ENCODE measurements at places on chromosomes 5 and 9. TPM values are rescaled to one million over a fixed set of nuclear protein-coding genes. Genes with fewer than 3 reads are reported as not detected.

- no peaks in the 10 kb centered on the region for H3K36me3 ChIP-seq
- DNase-seq: no peak
- no peak overlapping the region for H3K27ac ChIP-seq
- no peaks in the 10 kb centered on the region for H3K4me1 ChIP-seq
- no peaks in the 10 kb centered on the region for H3K27me3 ChIP-seq
- no peak overlapping the region for H3K4me3 ChIP-seq
Measured at GRCh38 chr9:32728181-32728580, 55.2 kb upstream of the TMEM215 start.

- H3K4me1 ChIP-seq: no peaks in the 10 kb centered on the region
- H3K27ac ChIP-seq: no peak overlapping the region
- no peak overlapping the region for H3K4me3 ChIP-seq
- DNase-seq: no peak
Measured at GRCh38 chr5:2282893-2283292, 400.2 kb upstream of the IRX4 start.

DNA sequence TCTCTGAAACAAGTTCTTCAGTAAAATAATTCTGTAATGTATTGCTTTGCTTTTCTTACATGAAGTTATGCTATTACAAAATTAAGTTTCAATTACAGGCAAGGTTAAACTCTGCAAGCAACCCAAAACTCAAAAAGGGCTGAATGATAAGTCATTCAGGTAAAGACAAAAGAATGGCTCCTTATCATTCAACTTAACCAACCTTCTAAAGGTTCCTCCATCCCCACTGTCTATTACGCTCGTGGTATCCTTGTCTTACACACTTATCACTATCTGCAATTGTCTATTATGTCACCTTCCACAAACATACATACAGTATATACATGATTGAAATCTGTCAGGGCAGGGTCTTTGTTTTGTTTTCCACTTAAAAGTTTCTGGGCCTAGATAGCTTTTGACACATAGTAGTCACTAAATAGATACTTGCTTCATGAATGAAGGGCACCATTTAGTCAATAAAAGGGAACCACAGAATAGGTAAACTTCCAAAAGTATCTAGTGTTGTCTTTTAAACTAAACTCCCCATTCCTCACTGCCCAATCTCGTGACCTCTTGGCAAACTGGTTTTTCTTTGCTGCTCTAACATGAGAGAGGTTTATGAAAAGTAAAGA is 6.9 kb downstream of the RPL37 start:
- H3K4me1 ChIP-seq: no peaks in the 10 kb centered on the region
- no peak overlapping the region for H3K27ac ChIP-seq
- no peak for DNase-seq
- peaks cover 23% of the 10 kb centered on the region for H3K36me3 ChIP-seq

Gene PKD2L2
- not detected for total RNA-seq

- H3K4me3 ChIP-seq: no peak overlapping the region
- no peaks in the 10 kb centered on the region for H3K27me3 ChIP-seq
- no peaks in the 10 kb centered on the region for H3K4me1 ChIP-seq
- no peak for DNase-seq
- H3K36me3 ChIP-seq: no peaks in the 10 kb centered on the region
- H3K27ac ChIP-seq: no peak overlapping the region
Measured at GRCh38 chr9:93676310-93677047, 100.1 kb downstream of the PHF2 start.

DNA sequence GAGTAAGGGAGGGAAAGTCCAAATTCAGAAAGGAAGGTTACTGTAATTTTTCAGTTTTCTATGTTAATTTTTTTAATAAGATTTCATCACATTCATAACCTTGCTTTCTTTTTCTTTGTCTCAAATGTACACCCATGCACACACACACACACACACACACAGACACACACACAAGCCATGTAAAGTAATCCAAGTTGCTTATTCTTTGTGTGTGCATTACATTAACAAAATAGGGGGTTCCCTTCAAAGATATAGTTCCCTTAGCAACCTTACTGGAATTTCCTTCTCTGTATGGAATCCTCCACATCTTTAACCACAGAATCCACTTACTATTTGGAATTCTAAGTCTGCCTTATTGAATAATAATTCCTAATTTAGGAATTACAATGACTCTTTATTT is 32.7 kb downstream of the ZNF366 start:
- H3K4me1 ChIP-seq: no peaks in the 10 kb centered on the region
- H3K4me3 ChIP-seq: no peak overlapping the region
- H3K36me3 ChIP-seq: no peaks in the 10 kb centered on the region

- no peak overlapping the region for H3K4me3 ChIP-seq
- no peaks in the 10 kb centered on the region for H3K4me1 ChIP-seq
- no peak for DNase-seq
Measured at GRCh38 chr9:69895659-69896058, 75.0 kb downstream of the CFAP95 start.

DNA sequence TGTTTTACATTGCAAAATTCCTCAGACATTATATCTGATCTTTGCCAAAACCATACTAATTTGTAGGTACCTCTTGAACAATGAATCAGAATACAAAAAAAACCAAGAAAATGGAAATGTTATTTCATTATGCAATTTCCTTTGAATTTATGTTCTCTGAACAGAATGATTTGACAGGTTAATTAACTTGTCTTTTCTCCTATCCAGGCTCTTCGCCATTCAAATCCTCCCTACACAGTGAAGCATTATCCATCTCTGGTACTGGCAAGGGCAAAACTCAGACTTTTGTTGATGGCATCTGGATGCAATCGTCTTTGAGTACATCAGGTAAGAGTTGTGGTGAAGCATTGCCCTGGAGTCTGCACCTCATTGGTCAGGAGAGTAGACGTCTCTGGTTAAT is 655.7 kb upstream of the ITGA1 start:
- H3K4me1 ChIP-seq: no peaks in the 10 kb centered on the region
- no peaks in the 10 kb centered on the region for H3K27me3 ChIP-seq
- no peak overlapping the region for H3K4me3 ChIP-seq
- no peak overlapping the region for H3K27ac ChIP-seq
- H3K36me3 ChIP-seq: no peaks in the 10 kb centered on the region

Gene SIL1
- 31.6 TPM for total RNA-seq

GRCh38 chr9:105376893-105377292 is 70.9 kb upstream of the FSD1L start:
- H3K4me3 ChIP-seq: no peak overlapping the region
- H3K36me3 ChIP-seq: no peaks in the 10 kb centered on the region
- H3K27ac ChIP-seq: no peak overlapping the region
- H3K4me1 ChIP-seq: no peaks in the 10 kb centered on the region
- no peak for DNase-seq

Gene P4HA2
- total RNA-seq: 53.7 TPM

DNA sequence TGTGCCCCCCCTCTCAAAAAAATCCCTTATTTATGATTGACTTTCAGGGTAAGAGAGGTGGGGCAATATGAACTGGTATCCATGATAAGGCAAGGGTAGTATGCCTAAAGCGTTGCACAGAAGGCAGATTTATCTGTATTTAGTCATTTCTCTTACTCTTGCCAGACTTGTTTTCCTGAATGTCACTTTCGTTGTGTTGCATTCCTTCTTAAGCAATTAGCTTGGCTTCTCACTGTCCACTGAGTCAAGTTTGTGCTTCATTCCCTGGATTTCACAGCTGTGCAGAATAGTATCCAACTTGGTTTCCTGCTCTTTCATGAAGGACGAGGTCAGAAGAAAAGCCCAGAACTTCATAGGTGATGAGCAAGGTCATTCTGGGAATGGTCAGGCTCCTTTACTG is 301.5 kb upstream of the ACTBL2 start:
- H3K27ac ChIP-seq: no peak overlapping the region
- H3K4me1 ChIP-seq: no peaks in the 10 kb centered on the region
- H3K27me3 ChIP-seq: no peaks in the 10 kb centered on the region
- no peaks in the 10 kb centered on the region for H3K36me3 ChIP-seq
- no peak for DNase-seq

DNA sequence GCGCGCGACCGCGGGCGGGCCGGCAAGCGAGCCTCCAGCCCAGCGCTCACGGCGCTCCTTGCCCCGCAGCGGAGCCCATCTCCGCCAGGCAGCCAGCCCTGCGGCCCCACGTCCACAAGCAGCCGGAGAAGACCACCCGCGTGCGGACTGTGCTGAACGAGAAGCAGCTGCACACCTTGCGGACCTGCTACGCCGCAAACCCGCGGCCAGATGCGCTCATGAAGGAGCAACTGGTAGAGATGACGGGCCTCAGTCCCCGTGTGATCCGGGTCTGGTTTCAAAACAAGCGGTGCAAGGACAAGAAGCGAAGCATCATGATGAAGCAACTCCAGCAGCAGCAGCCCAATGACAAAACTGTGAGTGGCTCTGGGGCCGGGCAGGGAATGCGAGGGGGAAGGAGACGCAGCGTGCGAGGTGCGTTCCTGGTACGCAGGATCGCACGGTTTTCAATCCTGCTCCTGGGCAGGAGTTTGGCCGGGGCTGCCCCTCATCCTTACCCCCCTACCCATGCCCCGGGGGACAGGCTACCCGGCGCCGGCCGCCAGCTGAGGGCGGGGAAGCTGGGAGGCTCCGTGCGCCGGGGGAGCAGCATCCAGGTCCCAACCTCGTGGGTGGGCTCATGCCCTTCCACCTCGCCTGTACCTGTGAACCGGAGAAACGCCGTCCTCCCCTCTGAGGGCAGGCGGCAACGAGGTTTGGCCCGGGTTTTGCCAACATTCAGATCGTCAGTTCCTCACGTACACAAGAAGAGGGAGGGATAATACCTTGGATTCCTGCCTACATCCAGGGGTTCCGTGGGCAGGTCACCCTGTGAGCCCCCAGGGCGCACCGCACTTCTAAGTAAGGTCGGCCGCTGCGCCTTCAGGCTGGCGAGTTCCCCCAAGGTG is 6.6 kb downstream of the ISL1 start:
- DNase-seq: no peak
- H3K4me1 ChIP-seq: no peaks in the 10 kb centered on the region
- no peak overlapping the region for H3K27ac ChIP-seq
- H3K36me3 ChIP-seq: no peaks in the 10 kb centered on the region
- peaks cover 36% of the 10 kb centered on the region for H3K27me3 ChIP-seq

Gene CAMK4
- total RNA-seq: 2.9 TPM

Gene NR5A1
- 0.82 TPM for total RNA-seq

DNA sequence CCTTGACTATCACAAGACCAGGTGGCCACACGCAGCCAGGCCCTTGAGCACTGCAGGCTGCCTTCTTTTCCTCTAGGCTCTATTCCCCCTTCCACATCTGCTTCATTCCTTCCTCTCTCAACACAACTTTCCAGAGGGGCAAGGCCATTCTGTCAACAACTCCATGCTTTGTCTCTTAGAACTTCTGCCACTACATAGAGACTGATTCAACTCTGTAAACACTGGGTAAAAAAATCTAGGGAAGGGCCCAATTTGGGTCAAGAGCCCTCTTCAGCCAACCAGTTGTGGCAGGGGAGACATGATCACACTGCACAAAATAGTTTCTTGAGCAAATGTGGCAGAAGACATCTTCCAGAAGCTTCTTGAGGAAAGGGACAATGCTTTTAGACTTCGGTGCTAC is 55.6 kb downstream of the ATPSCKMT start:
- no peak overlapping the region for H3K27ac ChIP-seq
- H3K4me1 ChIP-seq: no peaks in the 10 kb centered on the region
- H3K27me3 ChIP-seq: no peaks in the 10 kb centered on the region
- H3K4me3 ChIP-seq: no peak overlapping the region
- no peaks in the 10 kb centered on the region for H3K36me3 ChIP-seq

GRCh38 chr9:106941916-106942315 is 79.0 kb downstream of the ZNF462 start:
- no peaks in the 10 kb centered on the region for H3K4me1 ChIP-seq
- no peak overlapping the region for H3K27ac ChIP-seq
- no peak overlapping the region for H3K4me3 ChIP-seq
- no peaks in the 10 kb centered on the region for H3K36me3 ChIP-seq
- DNase-seq: no peak

DNA sequence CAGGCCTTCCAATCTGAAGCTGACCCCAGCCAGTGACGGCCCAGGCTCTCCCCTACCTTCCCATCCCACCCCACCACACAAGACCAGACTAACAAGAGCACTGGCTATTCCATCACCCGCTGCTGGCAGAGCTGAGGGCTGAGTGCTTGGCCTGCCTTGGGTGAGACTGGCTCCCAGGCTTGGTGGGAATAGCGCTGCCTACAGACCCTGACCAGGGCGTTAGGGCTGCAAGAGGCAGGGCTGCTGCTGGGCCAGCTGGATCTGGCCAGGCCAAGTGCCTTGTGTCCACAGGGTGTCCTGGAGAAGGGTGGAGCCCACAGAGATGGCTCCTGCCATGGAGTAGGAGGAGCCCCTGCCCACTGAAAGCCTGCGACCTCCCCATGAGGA is 31.6 kb upstream of the ANGPTL2 start:
- H3K4me3 ChIP-seq: no peak overlapping the region
- H3K36me3 ChIP-seq: no peaks in the 10 kb centered on the region

GRCh38 chr5:139120521-139120920 is 77.6 kb downstream of the SIL1 start:
- no peaks in the 10 kb centered on the region for H3K4me1 ChIP-seq
- no peak overlapping the region for H3K27ac ChIP-seq
- DNase-seq: no peak
- H3K36me3 ChIP-seq: no peaks in the 10 kb centered on the region
- no peaks in the 10 kb centered on the region for H3K27me3 ChIP-seq

Gene PTTG1
- 104 TPM for total RNA-seq

DNA sequence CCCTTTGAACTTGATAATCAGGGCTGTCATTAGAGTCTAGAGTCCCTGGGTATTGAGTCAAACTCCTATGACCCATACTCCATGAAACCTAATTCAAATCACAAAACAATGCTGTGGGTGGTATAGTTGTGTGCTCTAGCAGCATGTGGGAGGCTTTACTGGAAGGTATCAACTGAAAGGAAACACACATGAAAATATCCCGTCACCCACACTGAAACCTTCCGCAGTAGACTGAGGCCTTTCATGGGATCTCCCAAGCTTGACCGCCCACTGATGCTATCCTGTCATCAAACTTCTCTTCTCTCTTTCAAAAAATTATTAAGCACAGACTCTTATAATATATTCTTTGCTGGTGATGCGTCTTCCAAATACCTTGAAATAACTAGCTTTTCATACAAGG is 569.1 kb upstream of the MEF2C start:
- H3K36me3 ChIP-seq: no peaks in the 10 kb centered on the region
- no peak overlapping the region for H3K27ac ChIP-seq
- H3K27me3 ChIP-seq: no peaks in the 10 kb centered on the region
- H3K4me3 ChIP-seq: no peak overlapping the region
- H3K4me1 ChIP-seq: no peaks in the 10 kb centered on the region

- H3K4me1 ChIP-seq: no peaks in the 10 kb centered on the region
- no peak overlapping the region for H3K27ac ChIP-seq
- H3K27me3 ChIP-seq: no peaks in the 10 kb centered on the region
- H3K4me3 ChIP-seq: no peak overlapping the region
- no peaks in the 10 kb centered on the region for H3K36me3 ChIP-seq
Measured at GRCh38 chr5:35979715-35980114, 11.5 kb downstream of the UGT3A1 start.

DNA sequence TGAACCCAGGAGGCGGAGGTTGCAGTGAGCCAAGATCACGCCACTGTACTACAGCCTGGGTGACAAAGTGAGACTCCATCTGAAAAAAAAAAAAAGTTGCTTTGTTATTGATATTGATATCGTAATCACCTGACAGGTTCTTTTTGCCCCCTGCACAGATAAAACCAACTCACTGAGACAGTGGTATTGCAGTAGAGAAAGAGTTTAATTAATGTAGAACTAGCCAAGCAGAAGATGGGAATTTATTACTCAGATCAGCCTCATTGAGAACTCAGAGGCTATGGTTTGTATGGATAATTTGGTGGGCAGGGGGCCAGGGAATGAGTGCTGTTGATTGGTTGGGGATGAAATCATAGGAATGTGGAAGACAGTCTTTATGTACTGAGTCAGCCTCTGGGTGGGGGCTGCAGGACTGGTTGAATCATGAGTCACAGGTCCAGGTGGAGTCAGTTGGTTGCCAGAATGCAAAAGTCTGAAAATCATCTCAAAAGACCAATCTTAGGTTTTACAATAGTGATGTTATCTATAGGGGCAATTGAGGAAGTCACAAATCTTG is 35.8 kb upstream of the MEGF10 start:
- no peaks in the 10 kb centered on the region for H3K27me3 ChIP-seq
- no peak for DNase-seq
- no peak overlapping the region for H3K4me3 ChIP-seq
- H3K4me1 ChIP-seq: no peaks in the 10 kb centered on the region
- no peak overlapping the region for H3K27ac ChIP-seq
- no peaks in the 10 kb centered on the region for H3K36me3 ChIP-seq

Measured in colonic mucosa (tissue), 4 donors.